Heart right ventricle (tissue), 16 donors: ENCODE measurements at places on chromosomes 5 and 9. TPM values are rescaled to one million over a fixed set of nuclear protein-coding genes. Genes with fewer than 3 reads are reported as not detected.

- H3K27ac ChIP-seq, result no peak overlapping the region
- peaks cover 4% of the 10 kb centered on the region for H3K4me1 ChIP-seq
- no peak for DNase-seq
- H3K36me3 ChIP-seq, result no peaks in the 10 kb centered on the region
These were observed 222.0 kb downstream of the MAN2A1 start for GRCh38 chr5:109911731-109912130.

GRCh38 chr5:173325091-173325698 lies 3.0 kb downstream of the STC2 start:
- no peaks in the 10 kb centered on the region for H3K36me3 ChIP-seq
- peaks cover 8% of the 10 kb centered on the region for H3K27me3 ChIP-seq
- peaks cover 93% of the 10 kb centered on the region for H3K4me1 ChIP-seq
- H3K4me3 ChIP-seq, result peak overlapping the region; percentile 61
- DNase-seq, result no peak

DNA sequence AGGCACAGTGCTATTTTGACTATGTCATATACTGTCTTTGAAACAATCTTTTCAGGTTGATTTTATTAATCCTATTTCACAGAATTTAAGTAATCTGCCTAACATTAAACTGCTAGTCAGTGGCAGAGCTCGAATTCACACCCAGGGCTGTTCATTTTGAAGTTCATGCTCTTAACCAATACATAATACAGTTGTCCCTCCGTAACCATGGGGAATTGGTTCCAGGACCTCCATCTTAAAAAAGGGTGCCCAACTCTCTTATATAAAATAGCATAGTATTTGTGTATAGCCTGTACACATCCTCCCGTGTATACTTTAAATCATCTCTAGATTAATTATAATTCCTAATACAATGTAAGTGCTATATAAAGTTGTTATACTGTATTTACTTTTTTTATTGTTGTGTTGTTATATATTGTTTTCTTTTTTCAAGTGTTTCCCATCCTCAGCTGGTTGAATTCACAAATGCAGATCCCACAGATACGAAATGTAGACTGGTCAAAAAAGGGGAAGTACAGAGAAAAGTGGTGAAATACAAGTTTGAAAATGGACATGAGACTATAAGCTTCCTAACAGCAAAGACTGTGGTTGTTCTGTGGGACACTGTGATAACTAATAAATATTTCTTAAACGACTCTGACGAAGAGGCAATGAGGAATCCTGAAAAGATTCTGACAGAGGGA lies 18.3 kb downstream of the RFX3 start:
- H3K4me1 ChIP-seq, result no peaks in the 10 kb centered on the region
- H3K36me3 ChIP-seq, result no peaks in the 10 kb centered on the region
- DNase-seq, result no peak
- H3K27ac ChIP-seq, result no peak overlapping the region
- H3K27me3 ChIP-seq, result no peaks in the 10 kb centered on the region

DNA sequence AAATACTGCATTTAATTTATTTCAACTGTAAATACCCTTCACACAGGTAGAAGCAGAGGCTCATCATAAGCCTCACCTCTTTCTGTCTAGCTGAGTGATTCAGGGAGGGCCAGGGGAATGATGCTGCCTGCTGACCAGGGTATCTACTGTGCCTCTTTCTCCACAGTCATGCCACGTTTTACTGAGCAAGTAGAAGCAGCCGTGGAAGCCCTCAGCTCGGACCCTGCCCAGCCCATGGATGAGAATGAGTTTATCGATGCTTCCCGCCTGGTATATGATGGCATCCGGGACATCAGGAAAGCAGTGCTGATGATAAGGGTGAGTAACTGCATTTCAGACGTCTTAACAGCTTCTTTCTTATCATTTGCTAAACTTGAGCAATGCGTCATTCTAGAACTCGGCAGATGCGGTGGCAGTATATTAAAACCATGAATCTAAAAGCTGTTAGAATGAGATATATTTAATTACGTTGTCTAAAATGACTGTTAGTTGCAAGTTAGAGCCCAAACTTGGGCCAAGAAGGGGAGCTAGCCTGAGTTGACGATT lies 50.0 kb upstream of the LRRTM2 start:
- DNase-seq, result no peak
- peaks cover 25% of the 10 kb centered on the region for H3K4me1 ChIP-seq
- H3K36me3 ChIP-seq, result peaks cover 10% of the 10 kb centered on the region

DNA sequence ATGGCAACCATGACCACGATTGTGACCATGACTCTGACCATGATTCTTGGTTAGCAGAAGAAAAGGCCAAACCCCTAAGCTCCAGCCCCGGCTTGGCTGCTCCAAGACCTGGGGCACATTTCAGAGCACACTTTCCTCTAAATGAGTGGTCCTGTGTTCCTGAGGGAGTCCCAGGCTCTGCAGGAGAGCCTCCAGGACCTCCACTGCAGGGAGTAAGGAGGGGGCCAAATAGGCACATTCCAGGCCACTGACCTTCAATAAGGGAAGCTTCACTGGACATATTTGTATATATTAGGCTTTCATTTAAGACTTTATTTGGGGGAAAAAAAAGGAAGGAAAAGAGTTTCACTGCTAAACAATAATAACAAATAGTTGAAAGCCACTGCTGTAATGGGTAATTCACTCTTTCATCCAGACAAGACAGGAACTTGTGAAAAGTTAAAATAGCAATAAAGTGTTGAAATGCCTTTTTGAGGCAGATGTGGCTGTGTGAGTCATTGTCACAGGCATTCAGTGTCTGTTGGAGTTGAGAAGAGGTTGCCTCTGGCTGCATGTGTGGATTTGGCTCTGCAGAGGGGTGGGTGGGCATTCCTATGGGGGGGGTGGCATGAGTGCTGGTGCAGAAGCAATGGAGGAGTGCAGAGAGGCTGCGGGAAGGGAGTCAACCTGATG lies 63.9 kb upstream of the TGFBR1 start:
- DNase-seq, result no peak
- no peaks in the 10 kb centered on the region for H3K27me3 ChIP-seq
- peaks cover 21% of the 10 kb centered on the region for H3K4me1 ChIP-seq
- H3K36me3 ChIP-seq, result peaks cover 7% of the 10 kb centered on the region

DNA sequence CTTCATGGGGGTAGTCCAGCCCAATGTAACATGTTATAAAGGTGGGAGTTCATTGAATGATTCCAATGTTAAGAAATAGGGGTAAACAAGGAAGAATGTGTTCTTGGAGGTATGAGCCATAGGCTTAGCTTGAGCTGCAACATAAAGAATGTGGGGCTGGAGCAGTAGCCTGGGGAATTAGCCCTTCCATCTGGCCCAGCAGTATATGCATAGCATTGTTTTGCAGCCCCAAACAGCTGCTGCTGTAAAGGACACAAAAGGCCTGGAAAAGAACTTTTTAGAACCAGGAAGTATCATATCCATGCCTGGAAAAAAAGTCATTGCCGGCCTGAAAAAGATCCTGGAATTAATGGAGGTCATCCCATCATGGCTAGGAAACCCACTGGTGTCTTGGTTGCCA lies 55.8 kb upstream of the SMARCA2 start:
- H3K4me1 ChIP-seq, result peaks cover 7% of the 10 kb centered on the region
- H3K36me3 ChIP-seq, result no peaks in the 10 kb centered on the region
- H3K4me3 ChIP-seq, result no peak overlapping the region
- H3K27ac ChIP-seq, result no peak overlapping the region
- H3K27me3 ChIP-seq, result no peaks in the 10 kb centered on the region
- no peak for DNase-seq

- no peak overlapping the region for H3K4me3 ChIP-seq
- no peaks in the 10 kb centered on the region for H3K36me3 ChIP-seq
- DNase-seq, result no peak
- H3K27ac ChIP-seq, result no peak overlapping the region
- H3K27me3 ChIP-seq, result no peaks in the 10 kb centered on the region
These were observed 151.4 kb downstream of the KDM4C start for GRCh38 chr9:6909181-6909580.

DNA sequence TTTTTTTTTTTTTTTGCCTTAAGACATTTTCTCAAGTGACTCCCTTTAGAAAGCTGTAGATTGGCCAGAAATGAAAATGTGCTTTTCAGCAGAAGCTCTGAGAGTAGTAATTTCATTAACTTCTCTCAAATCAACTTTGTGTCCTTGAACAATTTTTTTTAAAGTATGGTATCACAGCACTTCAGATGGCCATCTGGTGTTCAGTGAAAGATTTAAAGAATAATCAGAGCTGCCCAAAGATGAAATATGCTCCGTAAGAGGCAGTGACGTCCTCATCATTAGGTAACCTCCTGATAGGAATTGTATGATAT lies 43.0 kb upstream of the PCAT7 start:
- H3K27me3 ChIP-seq, result no peaks in the 10 kb centered on the region
- no peak overlapping the region for H3K4me3 ChIP-seq
- H3K36me3 ChIP-seq, result no peaks in the 10 kb centered on the region
- DNase-seq, result no peak

DNA sequence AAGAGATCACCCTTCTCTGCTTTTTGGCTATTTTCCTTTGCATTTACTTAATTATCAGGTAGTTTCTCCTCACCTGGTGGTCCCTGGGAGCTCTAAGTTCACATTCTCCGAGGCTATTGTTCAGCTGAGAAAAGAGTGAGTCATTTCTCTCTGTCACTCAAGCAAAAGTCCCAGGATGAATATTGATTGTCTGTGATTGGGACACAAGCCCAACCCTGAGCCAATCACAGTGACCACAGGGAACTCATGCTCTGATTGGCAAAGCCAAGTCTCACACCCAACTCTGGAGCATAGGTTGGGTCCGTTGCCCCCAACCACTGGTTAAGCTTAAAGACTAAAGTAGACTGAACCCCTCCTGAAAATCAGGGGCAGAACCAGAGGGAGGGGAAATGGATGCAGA lies 27.8 kb upstream of the FAT2 start:
- H3K27me3 ChIP-seq, result no peaks in the 10 kb centered on the region
- DNase-seq, result no peak
- H3K4me3 ChIP-seq, result no peak overlapping the region
- no peak overlapping the region for H3K27ac ChIP-seq
- peaks cover 2% of the 10 kb centered on the region for H3K4me1 ChIP-seq

GRCh38 chr9:89165341-89165740 lies 13.3 kb downstream of the SHC3 start:
- H3K27me3 ChIP-seq, result no peaks in the 10 kb centered on the region
- no peak overlapping the region for H3K27ac ChIP-seq
- DNase-seq, result no peak
- no peak overlapping the region for H3K4me3 ChIP-seq
- H3K4me1 ChIP-seq, result no peaks in the 10 kb centered on the region

- H3K27me3 ChIP-seq, result no peaks in the 10 kb centered on the region
- DNase-seq, result no peak
- H3K27ac ChIP-seq, result no peak overlapping the region
These were observed 142.6 kb downstream of the FAM114A2 start for GRCh38 chr5:153896117-153896516.

DNA sequence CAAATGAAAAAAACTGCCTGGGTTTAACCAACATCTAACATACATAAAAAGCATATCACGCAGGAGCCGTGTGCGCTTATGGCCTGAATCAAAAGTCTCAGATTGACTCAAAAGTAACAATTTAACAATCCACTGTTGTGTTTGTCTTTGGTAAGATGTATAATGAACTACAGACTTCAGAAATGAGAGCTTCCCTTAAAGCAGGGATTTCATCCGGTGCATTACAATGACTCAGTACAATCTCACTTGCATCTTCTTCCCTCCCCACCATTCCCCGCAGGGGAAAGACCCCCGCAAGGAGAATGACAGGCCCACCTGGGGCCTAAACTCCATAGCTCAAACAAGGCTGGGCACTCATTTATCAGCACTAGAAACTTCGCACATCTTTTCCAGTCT lies 1.4 kb downstream of the ZFR start:
- peak overlapping the region; percentile 96 for H3K27ac ChIP-seq
- H3K27me3 ChIP-seq, result no peaks in the 10 kb centered on the region
- peak overlapping the region; percentile 79 for H3K4me3 ChIP-seq
- no peaks in the 10 kb centered on the region for H3K36me3 ChIP-seq

GRCh38 chr5:173326501-173326960 lies 1.7 kb downstream of the STC2 start:
- H3K36me3 ChIP-seq, result no peaks in the 10 kb centered on the region
- peak overlapping the region; percentile 61 for H3K4me3 ChIP-seq
- peaks cover 60% of the 10 kb centered on the region for H3K4me1 ChIP-seq
- H3K27me3 ChIP-seq, result peaks cover 84% of the 10 kb centered on the region
- DNase-seq, result no peak

DNA sequence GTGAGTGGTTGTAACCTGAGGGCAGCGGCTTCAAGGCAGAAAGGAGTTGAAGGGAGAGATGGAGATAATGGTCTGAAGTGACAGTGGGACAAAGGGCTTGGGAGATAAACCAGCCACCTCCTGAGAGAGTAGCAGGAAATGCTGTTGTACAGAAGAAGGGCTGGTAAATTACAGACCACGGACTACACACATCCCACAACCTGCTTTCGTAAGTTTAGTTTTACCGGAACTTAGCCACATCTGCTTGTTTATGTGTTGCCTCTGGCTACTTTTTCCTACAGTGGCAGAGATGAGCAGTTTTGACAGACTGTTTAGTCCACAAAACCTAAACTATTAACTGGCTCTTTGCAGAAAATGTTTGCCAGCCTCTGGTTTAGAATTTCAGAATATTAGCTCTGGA lies 269.5 kb downstream of the ARHGEF28 start:
- no peak overlapping the region for H3K27ac ChIP-seq
- H3K36me3 ChIP-seq, result no peaks in the 10 kb centered on the region
- DNase-seq, result no peak
- H3K27me3 ChIP-seq, result no peaks in the 10 kb centered on the region

GRCh38 chr9:13467157-13467556 lies 187.7 kb upstream of the MPDZ start:
- no peaks in the 10 kb centered on the region for H3K4me1 ChIP-seq
- DNase-seq, result no peak
- no peaks in the 10 kb centered on the region for H3K27me3 ChIP-seq
- H3K4me3 ChIP-seq, result no peak overlapping the region

- no peak overlapping the region for H3K4me3 ChIP-seq
- H3K4me1 ChIP-seq, result peaks cover 28% of the 10 kb centered on the region
- H3K36me3 ChIP-seq, result no peaks in the 10 kb centered on the region
- no peak for DNase-seq
- H3K27ac ChIP-seq, result no peak overlapping the region
These were observed 146.2 kb upstream of the KLF4 start for GRCh38 chr9:107635803-107636174.

- H3K36me3 ChIP-seq, result no peaks in the 10 kb centered on the region
- H3K4me3 ChIP-seq, result no peak overlapping the region
- H3K27me3 ChIP-seq, result no peaks in the 10 kb centered on the region
- no peak overlapping the region for H3K27ac ChIP-seq
- peaks cover 34% of the 10 kb centered on the region for H3K4me1 ChIP-seq
- no peak for DNase-seq
These were observed 19.1 kb downstream of the CAMSAP1 start for GRCh38 chr9:135888126-135888765.

The GLDC gene
- not detected for total RNA-seq

The ENHO gene
- not detected for total RNA-seq

The FAM200C gene
- 2.7 TPM for total RNA-seq

The CNTNAP3B gene
- 8.7 TPM for total RNA-seq

The GARNL3 gene
- 13.6 TPM for total RNA-seq

The ARSI gene
- 0.15 TPM for total RNA-seq

The CCDC112 gene
- total RNA-seq, result 4.7 TPM

The ITGA2 gene
- total RNA-seq, result 1.8 TPM

The CENPK gene
- 0.38 TPM for total RNA-seq
